ENCODE measurements at places on chromosomes 7 and 10.

DNA sequence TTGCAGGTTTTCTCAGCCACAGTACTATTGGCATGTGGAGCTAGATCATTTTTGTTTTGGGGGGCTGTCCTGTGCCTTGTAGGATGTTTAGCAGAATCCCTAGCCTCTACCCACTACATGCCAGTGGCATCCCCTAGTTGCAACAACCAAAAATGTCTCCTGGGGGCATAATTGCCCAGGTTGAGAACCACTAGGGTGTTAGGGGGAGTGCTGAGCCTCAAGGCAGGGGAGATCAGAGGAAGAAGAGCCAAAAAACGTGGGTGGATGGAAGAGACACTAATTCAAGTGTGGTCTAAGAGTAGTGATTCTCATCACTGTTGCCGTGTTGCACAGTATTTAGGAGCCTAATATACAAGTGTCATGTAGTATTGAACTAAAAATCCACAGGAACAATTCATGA, 31.7 kb upstream of the CCNY start:
- DNase-seq = no peak

DNA sequence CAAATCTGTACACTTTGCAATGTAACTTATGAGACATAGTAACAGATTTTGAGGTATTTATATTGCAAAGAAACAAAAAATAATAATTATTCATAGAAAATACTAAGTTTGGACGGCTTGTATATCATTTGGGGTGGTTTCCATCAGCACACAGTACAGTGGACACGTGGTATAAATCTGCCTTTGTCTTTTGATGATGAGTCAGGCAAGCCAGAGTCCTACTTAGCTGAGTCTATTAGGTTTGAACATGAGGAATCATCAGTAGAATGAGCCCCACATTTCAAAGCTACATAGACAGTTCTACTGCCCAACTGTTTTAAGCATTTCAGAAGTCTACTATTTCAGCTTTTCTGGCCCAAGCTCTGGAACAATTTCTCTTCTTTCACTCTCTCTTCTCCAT, 803.2 kb downstream of the PHTF2 start:
- no peak for DNase-seq

DNA sequence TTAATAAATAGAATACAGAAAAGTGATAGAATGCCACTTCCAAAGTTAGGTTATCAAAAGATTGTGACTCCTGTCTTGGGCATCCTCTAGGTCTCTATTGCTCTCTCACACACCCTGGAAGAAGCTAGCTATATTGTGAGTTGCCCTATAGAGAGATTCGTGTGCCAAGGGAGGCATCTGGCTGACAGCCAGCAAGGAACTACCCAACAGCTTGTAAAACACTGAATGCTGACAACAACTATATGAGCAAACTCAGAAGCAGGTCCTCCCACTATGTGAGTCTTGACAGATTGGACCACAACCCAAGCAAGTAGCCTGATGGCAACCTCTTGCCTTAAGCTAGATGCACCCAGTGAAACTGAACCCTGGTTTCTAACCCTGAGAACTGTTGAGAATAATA, 55.7 kb upstream of the CDK14 start:
- no peak for DNase-seq

GRCh38 chr7:88795553-88795952, at the start of gene TEX47:
TEX47 (minus strand) TSS chr7:88795737; CDS start chr7:88794942, 795 bp downstream.
- no peak for DNase-seq

DNA sequence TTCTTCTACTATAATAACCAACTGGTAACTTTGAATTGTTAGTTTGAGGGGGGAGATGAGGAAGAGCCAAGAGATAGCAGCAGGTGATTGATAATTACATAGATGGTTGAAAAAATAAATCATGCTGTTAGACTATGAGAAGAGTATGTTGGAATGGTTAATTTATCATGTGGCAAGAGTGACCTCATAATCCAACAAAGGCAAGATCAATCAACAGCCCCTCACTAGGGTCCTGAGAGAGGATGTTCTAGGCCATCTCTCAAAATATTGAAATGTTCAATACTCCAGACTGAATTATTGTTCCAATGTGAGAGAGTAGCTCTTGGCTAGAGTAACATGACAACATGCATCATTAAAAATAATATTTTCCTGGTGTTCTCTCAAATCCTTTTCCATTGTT, 67.9 kb downstream of the ADD3 start:
- no peak for DNase-seq

GRCh38 chr10:23358357-23358756, 13.8 kb upstream of the C10orf67 start:
- no peak for DNase-seq

GRCh38 chr10:71349406-71349805, 30.3 kb downstream of the SLC29A3 start:
- DNase-seq = no peak

DNA sequence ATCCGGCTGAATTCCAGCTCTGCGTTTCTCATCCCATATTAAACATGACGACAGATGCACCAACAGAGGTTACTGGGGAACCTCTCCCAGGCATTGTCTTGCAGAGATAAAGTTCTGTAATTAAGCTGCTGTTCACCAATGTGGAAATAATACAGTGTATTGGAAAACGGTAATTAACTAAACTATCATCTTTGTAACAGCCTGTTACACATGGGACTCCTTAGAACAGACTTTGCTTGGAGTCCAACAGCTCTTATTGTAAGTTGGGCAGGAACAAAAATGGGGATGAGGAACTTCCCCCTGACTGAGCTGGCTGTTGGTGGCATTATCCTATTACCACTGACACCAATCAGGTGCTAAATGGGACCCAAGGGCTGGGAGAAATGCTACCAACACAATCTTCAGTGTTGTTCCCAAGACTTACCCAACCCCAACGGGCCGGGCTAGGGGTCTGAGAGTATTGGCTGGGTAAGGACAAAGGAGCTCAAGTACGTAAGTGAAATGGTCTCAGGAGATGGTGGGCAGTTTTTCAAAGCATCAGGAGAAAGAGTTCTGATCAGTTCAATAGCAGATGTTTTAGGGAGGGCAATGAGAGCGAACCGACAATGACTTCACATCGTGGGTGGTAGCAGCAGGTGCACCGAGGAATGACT, 759.4 kb downstream of the GRID1 start:
- DNase-seq = no peak

GRCh38 chr10:132387764-132388210, 9.2 kb upstream of the PWWP2B start:
- no peak for DNase-seq

GRCh38 chr7:17680026-17680425, 260.3 kb downstream of the SNX13 start:
- DNase-seq = peak; percentile 59

DNA sequence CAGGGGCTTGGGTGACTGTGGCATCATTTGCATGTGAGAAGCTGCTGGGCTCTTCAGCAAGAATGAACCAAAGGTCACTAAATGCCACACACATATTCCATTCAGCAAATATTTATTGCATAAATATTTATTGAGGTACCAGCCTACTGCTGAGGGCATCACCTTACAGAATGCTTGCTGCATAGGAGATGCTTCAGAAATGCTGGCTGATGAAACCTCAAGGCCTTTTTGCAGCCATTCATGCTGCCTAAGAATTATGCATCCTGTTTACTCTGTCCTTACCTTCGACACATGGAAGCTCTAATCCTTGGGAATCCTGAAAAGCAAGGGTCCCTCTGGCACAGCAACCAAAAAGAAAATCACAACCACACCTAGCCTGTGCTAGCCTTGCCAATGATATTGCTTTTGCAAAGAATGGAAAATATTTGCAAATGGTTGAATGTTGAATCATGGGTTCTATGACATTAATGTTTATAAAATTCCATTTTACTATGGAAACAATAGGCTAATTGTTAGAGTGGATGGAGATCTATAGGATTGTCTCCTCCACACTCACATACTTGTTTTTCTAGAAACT, 79.6 kb downstream of the PCGF5 start:
- no peak for DNase-seq

DNA sequence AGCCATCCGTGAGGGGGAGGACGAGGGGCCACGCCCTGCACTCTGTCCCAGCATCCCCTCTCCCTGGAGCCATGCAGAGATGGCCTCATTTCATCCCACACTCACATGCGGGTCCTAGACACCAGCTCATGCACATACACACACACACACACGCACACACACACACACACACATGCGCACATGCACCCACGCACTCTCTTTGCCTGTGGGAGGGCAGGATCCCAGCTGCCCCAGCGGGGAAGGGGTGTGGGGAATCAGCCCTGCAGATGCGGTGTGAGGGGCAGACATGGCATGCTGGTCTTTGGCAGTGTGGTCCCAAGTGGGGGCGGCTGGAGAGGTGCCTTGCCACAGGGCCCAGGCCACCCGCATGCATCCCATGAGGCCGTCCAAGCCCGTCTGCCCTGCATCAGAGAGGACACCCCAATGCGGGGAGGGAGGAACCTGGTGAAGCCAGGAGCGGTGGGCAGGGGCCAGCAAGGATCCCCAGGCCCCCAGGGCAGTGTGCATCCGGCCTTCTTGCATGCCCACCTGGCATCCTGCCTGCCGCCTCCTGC, 68.1 kb downstream of the LHPP start:
- DNase-seq = no peak

GRCh38 chr7:156456503-156457115, 184.0 kb upstream of the RNF32 start:
- no peak for DNase-seq

GRCh38 chr10:67697724-67698131, 1.7 kb upstream of the CTNNA3 start:
- DNase-seq = peak; percentile 20

DNA sequence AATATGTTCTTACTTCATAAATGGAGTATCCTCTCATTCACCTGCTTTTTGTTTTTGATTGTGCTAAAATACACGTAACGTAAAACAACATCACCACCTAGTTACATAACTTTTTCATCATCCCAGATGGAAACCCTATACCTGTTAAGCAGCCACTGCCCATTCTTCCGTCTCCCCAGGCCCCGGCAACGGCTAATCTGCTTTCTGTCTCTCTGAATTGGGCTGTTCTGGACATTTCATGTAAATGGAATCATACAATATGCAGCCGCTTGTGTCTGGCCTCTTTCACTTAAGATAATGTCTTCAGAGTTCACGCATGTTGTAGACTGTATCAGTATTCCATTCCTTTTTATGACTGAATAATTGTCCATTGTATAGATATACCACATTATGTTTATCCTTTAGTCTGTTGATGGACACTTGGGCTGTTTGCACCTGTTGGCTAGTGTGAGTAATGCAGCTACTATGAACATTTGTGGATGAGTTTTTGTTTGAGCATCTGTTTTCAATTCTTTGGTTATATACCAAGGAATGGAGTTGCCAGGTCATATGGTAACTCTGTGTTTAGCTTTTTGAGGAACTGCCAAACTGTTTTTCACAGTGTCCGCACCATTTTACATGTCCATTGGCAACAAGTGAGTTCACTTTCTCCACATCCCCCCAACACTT, 14.1 kb upstream of the SUN1 start:
- DNase-seq = no peak

DNA sequence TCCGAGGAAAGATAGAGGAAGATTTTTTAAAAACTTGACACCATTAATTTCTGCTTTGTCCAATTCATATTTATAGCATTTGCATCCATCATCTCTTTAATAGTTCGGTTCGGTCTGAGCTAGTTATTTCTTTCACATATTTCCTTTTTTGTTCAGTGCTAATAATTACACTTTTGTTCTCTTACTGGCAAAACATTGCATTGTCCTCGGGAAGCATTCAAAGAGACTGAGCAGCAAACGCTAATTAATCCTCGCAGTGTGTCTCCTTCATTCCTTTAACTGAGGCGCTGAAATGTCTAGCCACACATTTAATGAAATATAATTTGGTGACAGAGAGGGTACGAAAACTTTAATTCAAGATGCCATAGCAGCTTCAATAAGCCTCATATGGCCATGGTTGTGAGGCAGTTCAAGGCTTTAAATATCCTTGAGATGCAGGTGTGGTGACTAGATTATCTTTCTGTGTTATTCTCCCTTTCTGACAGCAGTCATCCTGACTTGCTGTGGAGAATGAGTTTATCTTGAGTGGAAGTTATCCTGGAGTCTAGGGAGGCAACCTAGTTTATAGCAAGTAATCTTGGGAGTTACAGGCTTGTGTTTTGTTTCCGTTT, 431.4 kb downstream of the SDK1 start:
- DNase-seq = no peak

GRCh38 chr10:83212632-83213334, 926.5 kb upstream of the GHITM start:
- no peak for DNase-seq

GRCh38 chr10:35126530-35127288, at the start of gene CREM:
CREM (plus strand) TSS chr10:35126846; CDS start chr10:35137836, 10,990 bp downstream.
- peak; percentile 90 for DNase-seq

GRCh38 chr7:130904031-130904757, 170.2 kb upstream of the KLF14 start:
- peak; percentile 64 for DNase-seq

DNA sequence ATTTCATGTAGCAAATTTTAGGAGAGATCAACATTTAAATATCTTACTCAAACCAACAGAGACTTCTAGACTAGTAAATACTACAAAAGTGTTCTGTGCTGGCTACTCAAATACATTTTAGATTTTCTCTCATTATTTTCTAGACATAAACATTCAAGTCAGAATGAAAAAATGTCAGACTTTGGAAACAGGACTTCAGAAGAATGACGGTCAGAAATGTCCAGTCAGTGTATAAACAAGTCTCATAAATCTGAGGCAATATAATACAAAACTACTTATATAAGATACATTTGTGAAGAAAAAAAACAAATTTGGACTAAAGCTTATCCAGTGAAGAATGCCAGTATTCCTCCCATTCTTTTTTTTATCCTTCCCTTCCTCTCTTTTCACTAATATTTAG, 25.9 kb downstream of the RNLS start:
- no peak for DNase-seq

GRCh38 chr10:25820874-25821273, 113.2 kb upstream of the MYO3A start:
- DNase-seq = no peak

Measured in AG04450 (cell line).